ENCODE measurements at places on chromosomes 5 and 9.

- DNase-seq: no peak
Observed at GRCh38 chr9:36337002-36337401, 63.1 kb downstream of the RNF38 start.

- no peak for DNase-seq
Observed at GRCh38 chr9:129280623-129281271, 102.7 kb upstream of the IER5L start.

DNA sequence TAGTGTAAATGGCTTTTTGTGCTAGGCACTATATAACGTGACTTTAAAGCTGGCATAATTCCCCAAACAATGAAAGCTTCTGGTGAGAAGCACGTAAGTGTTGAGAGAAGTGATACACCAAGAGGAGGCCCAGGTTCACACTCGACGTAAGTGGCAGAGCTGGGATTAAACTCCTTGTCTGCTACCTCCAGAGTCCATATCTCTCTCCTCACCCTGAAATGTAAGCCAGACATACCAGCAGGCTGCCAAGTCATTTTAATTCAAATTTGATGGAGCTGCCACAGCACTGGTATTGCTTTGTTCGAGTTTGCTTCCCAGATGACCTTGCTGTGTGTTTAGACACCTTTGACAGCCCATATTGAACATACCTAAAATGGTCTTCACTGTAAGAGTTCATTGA, 319.7 kb downstream of the GLIS3 start:
- DNase-seq: no peak

DNA sequence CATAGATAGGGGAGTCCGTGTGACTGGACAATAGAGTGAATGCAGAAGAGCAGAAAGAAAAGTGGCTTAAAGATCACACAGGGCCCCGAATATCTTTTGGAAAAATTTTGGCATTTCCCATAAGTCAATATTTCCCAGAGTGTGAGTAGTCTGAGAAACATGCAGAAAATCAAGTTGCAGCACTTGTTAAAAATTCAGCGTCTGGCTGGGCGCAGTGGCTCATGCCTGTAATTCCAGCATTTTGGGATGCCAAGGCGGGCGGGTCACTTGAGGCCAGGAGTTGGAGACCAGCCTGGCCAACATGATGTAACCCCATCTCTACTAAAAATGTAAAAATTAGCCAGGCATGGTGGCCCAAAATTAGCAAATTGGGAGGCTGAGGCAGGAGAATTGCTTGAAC, 227.0 kb downstream of the DRD1 start:
- DNase-seq: no peak

- no peak for DNase-seq
Observed at GRCh38 chr5:60961685-60962084, 16.7 kb downstream of the NDUFAF2 start.

GRCh38 chr5:24428345-24428744, 216.4 kb downstream of the CDH10 start:
- DNase-seq: no peak

Data from hindlimb muscle (tissue), 1 donor.